ENCODE measurements at places on chromosomes 3 and 15. TPM values are rescaled to one million over a fixed set of nuclear protein-coding genes. Genes with fewer than 3 reads are reported as not detected.

GABRA5 gene
- total RNA-seq = not detected

CTXN2 gene
- total RNA-seq = not detected

ONECUT1 gene
- not detected for total RNA-seq

VILL gene
- 8.8 TPM for total RNA-seq

KLHL25 gene
- total RNA-seq = 4.1 TPM

LSAMP gene
- total RNA-seq = under 0.01 TPM

FGF7 gene
- total RNA-seq = 6.5 TPM

HGD gene
- total RNA-seq = 0.06 TPM

LOXL1 gene
- 503 TPM for total RNA-seq

IMP3 gene
- total RNA-seq = 155 TPM

SEMA5B gene
- total RNA-seq = not detected

PCOLCE2 gene
- total RNA-seq = 0.75 TPM

DNASE1L3 gene
- not detected for total RNA-seq

FSTL1 gene
- total RNA-seq = 194 TPM
